HepG2 (cell line): ENCODE measurements at places on chromosomes 4 and X.
A peak's percentile ranks its signal among the peaks of the same experiment; 100 is the strongest.

GRCh38 chr4:152101556-152102435 lies 341.0 kb upstream of the GATB start:
- peak; percentile 35 for DNase-seq

GRCh38 chr4:36316607-36317006 lies 35.2 kb downstream of the DTHD1 start:
- DNase-seq: no peak

GRCh38 chr4:134499074-134499473 lies 297.5 kb upstream of the PABPC4L start:
- DNase-seq: no peak

GRCh38 chr4:57110640-57111511 lies 691 bp upstream of the IGFBP7 start:
- DNase-seq: no peak

- no peak for DNase-seq
These were observed 1234.2 kb downstream of the FAM133A start for GRCh38 chrX:94908171-94908570.

DNA sequence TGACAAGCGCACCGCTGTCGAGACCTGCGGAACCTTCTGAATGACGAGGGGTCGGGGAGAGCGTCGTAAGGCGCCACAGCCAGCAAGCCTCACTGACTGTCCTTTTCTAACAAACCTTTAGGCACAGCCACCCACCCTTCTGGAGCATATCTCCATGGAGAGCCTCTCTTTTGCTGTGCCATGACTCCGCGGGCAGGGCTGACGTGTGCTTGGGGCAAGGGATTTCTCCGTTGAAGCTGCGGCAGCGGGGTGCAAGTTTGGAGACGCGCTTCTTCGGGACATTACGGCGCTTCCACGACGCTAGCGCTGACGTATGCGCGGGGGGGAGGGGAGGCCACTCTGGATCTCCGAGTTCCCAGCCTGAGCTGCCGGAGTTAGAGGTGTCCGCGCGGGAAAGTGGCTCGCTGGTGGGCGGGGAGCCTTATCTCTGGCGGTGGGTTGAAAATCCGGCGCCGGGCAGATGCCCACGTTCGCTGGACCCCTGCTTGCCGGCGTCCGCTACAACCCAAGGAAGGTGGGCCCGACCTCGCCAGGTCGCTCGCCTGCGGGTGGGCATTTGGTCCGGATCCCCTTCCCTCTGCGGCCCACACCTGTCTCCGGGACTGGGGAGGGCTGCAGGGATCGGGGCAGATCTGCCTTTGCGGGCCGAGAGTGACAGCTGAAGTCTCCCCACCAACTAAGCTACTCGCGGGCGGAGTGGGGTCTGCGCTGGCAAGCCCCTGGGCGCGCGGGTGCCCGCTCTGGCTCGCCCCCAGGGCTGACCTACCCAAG lies 543 bp upstream of the SLC10A7 start:
- DNase-seq: peak; percentile 63

- DNase-seq: no peak
These were observed 89.1 kb downstream of the TBC1D9 start for GRCh38 chr4:140666889-140667614.
